ENCODE measurements at places on chromosomes 2 and 18. TPM values are rescaled to one million over a fixed set of nuclear protein-coding genes. Genes with fewer than 3 reads are reported as not detected.

DNA sequence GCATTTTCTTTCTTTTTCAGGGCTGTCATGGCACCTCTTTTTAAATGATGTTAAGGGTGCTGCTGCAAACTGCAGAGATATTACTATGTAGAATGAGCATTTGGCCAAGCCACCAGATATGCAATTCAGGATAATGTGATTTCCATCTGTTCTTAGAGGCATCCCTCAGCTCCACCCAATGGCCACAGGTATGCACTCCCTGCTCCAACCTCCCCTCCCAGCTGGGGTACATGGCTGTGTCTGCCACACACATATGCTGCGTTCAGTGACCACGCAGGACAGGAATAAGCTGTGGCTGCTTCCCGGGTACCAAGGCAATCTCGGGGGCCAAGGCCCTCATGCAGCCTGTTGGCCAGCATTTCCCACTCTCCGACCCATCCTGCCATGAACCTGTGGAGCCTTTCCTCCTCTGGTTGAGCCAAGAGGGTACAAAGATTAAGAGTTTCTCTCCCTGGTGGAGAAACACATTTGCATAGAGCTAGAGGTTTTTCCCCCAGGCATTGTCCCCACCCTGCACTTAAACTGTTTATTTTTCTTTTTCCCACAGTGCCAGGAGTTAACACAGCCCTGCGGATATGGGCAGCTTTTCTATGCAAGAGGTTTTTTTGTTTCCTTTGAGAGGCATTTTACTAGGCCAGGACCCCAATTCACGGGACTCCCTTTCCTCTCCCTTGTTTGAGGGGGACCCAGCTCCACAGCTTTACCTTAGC lies 147.0 kb downstream of the GCA start:
- DNase-seq = no peak

DNA sequence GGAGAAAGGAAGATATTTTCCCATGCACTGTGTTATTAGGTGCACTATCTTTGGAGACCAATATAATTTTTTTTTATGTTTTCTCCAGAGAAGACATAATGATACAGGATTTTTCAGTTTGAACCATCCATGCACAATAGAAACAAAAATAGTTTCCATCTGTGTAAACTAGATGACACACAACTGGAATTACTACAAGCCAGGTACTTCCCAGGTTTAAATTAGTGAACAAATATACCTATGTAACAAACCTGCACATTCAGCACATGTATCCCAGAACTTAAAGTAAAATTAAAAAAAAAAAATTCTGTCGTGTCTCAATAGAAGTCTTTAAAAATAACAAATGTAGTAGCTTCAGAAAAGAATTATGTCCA lies 1616.8 kb upstream of the ACVR2A start:
- DNase-seq = no peak

Gene RUFY4
- 0.32 TPM for polyA plus RNA-seq

DNA sequence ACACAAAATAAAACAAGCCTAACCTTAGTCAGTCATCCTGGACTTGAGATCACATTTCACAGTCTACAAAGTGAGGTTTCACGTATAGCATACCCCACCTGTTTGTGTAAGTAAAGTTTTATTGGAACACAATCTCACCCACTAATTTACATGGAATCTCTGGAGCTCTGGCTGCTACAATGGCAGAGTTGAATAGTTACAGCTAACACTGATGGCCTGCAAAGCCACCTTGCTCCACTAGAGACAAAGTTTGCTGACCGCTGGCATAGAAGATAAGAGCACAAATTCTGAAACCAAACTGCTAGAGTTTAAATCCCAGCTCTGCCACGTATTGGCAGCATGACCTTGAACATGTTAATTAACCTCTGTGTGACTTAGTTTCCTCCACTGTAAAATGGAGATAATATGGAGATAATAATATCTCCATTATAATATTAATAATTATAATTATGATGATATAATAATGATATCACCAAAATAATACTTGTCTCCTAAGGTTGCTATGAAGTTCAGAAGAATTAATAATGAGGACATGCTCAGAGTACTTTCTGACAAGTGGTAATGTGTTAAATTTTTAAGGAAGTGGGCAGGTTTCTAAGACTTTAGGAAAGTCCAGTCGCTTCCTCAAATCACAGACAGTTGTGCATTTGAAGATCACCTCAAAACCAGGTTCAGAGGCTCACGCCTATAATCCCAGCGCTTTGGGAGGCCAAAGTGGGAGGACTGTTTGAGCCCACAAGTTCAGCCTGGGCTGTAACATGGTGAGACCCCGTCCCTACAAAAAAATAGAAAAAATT lies 204.6 kb downstream of the SH3RF3 start:
- DNase-seq = no peak

DNA sequence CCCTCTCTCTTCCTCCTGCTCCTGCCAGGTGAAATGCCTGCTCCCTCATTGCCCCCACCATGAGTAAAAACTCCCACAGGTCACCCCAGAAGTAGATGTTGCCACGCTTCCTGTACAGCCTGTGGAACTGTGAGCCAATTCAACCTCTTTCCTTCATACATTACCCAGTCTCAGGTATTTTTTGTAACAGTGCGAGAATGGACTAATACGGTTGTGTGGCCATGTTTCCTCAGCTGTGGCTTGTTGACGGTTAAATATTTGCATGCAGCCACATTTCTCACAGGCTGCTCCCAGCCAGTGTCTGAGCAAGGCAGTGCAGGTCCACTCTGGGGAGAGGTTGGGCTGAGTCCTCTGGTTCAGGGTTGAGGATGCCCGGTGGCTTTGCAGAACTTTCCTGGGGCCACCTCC lies 27.8 kb upstream of the COPS8 start:
- DNase-seq = no peak

Gene MREG
- polyA plus RNA-seq = 25.4 TPM

GRCh38 chr18:6876641-6877041 lies 147.1 kb downstream of the ARHGAP28 start:
- DNase-seq = no peak

DNA sequence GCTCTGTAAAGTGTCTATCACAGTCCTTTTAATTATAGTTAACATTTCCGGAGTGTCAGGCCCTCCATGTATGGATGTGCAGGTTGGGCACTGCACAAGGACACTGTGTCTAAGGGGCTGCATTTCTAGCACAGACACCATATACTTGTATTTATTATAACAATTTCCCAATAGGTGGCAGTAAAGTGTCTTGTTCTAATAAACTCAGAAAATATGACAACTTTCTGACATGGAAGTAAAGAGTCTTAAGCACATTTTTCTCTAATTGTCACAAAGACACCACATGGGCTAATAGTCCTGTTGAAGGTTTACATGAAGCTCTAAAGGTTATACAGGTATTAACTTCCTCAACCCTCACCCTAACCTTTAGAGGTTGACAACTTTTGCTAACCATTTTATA lies 156.6 kb downstream of the DYSF start:
- no peak for DNase-seq

- no peak for DNase-seq
Observed at GRCh38 chr2:81462420-81462819, 1157.9 kb upstream of the LRRTM1 start.

- DNase-seq = no peak
Observed at GRCh38 chr2:144201126-144201525, 318.8 kb downstream of the ZEB2 start.

Gene TDRD15
- polyA plus RNA-seq = not detected

- no peak for DNase-seq
Observed at GRCh38 chr2:6492573-6492972, 373.1 kb downstream of the CMPK2 start.

DNA sequence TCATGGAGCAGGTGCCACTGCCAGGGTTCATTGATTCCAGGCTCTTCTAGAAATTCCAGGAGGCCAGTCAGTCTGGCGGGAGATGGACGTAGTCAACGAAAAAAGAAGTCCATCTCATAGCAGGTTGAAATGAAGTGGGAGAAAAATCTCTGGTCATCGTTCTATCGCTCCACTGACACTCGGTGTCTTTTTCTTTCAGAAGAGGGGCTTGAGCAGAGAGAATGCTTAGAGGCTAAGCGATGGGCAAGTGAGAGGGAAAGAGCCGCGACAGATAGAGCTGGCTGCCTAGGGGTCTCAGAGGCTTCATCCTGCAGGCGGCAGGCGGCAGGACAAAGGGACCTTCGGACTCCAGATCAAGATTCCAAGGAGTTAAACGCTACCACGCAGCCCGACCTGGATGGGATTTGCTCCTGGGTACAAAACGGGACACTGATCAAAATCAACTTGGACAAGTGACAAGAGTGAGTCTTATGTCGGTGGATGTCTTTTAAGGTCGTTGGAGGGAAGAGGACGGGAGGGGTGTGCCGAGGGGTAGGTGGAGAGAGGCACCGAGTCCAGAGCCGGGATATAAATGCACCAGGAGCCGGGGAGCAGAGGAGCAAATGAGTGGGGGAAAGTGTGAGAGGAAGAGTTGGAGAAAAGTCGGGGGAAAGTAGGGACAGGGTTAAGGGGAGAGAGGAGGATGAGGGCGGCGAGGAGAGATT lies 677 bp upstream of the TMEM178A start:
- DNase-seq = peak; percentile 50

DNA sequence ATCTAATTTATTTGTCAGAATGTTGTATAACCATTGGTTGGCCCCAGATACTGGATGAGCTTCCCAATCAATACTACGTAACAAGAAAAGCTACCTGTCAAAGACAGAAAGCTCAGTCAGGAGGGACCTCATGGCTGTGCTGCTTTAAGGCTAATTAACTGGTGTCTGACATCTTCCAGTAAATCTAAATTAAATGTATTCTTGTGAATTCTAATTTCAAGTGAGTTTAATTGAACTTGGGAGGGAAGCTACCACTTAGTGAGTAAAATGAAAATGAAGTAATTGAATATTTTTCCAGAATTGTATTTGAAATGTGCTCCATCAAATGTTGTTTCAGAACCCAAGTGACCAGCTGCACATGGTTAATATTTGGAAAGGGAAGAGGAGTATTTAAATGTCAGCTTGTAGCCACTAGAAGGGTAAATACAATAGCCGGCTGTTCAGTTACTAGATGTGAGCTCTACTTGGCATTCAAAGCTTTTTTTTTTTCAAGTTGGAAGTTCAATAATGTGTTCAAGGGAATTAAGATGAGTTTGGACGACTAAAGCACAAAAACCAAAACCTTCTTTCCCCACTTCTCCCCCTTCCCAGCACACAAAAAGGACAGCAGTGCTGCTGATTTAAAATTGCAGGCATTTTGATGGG lies 62.0 kb downstream of the GPR39 start:
- no peak for DNase-seq

GRCh38 chr2:100291152-100291970 lies 30.9 kb downstream of the LONRF2 start:
- DNase-seq = no peak

GRCh38 chr2:74146929-74147726 lies 584 bp downstream of the BOLA3 start:
- DNase-seq = no peak

GRCh38 chr2:29596584-29596983 lies 324.8 kb downstream of the ALK start:
- peak; percentile 5 for DNase-seq

DNA sequence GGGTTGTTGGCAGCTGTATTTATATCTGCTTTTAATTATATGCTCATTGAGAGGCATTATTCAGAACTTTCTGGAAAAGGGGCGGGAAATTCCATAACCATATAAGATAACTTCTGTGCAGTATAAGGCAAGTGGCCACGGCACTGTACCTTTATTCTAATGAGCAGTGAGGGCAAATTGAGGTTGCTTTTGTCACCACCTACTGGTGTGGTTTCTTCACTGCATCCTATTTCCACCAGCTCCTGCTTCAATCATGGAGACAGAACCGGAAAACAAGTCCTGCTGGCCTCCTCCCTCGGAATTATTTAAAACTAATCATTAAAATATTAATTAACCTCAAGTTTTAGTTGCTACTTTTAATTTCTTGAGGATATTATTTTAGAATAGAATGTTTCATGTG lies 759.4 kb downstream of the CBLN2 start:
- no peak for DNase-seq

- no peak for DNase-seq
Observed at GRCh38 chr18:79164706-79165105, 95.5 kb downstream of the ATP9B start.

- no peak for DNase-seq
Observed at GRCh38 chr2:64386676-64387075, 67.3 kb upstream of the LGALSL start.

GRCh38 chr18:33826151-33826550 lies 248.1 kb downstream of the ASXL3 start:
- DNase-seq = no peak

DNA sequence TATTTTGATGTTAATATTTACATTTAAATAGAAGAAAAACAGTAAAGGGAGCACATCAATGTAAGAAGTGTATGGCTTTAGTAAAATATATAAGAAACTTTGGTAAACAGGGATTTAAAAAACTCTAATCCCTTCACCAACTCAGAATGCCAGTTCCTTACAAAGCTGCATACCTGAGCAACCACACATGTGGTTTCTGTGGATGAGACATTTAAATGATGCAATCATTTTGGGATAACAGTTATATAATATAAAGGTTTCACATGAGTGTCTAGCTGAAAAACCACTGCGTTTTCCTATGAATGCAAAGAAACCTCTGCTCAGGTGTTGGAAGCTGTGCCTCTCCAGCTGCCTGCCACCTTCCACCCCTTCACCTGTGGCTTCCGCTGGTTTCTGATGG lies 209.1 kb upstream of the REV1 start:
- DNase-seq = no peak

All from left kidney (tissue), 8 donors.